ENCODE measurements at places on chromosomes 16 and 17. TPM values are rescaled to one million over a fixed set of nuclear protein-coding genes. Genes with fewer than 3 reads are reported as not detected.

The RASL10B gene
- 0.13 TPM for total RNA-seq

The RAMP2 gene
- total RNA-seq = 1.2 TPM

The TBC1D28 gene
- total RNA-seq = not detected

The HS3ST3A1 gene
- total RNA-seq = 0.50 TPM

The RNF112 gene
- total RNA-seq = 0.14 TPM

The SCNN1G gene
- 2.6 TPM for total RNA-seq

The SLC22A31 gene
- total RNA-seq = 1.0 TPM

The CCDC154 gene
- total RNA-seq = 0.18 TPM

The NPTX1 gene
- total RNA-seq = 119 TPM

The ITGB4 gene
- total RNA-seq = 117 TPM

The ASPA gene
- not detected for total RNA-seq

The SCARF1 gene
- total RNA-seq = 0.43 TPM

The TRIM25 gene
- 54.7 TPM for total RNA-seq

The KCTD19 gene
- 0.34 TPM for total RNA-seq

The SMIM5 gene
- 1.0 TPM for total RNA-seq

The KRTAP9-8 gene
- total RNA-seq = not detected

The ZNF597 gene
- total RNA-seq = 1.0 TPM

The PYY gene
- total RNA-seq = 0.08 TPM

All from A549 treated with AZD2906 at 1 μM for 4 hours (cell line).